Dermis microvascular lymphatic vessel endothelial cell (primary cell): ENCODE measurements at places on chromosomes 12 and 14.
A peak's percentile ranks its signal among the peaks of the same experiment; 100 is the strongest.

GRCh38 chr12:122399592-122400373 lies 22.7 kb downstream of the CLIP1 start:
- peak; percentile 73 for DNase-seq

DNA sequence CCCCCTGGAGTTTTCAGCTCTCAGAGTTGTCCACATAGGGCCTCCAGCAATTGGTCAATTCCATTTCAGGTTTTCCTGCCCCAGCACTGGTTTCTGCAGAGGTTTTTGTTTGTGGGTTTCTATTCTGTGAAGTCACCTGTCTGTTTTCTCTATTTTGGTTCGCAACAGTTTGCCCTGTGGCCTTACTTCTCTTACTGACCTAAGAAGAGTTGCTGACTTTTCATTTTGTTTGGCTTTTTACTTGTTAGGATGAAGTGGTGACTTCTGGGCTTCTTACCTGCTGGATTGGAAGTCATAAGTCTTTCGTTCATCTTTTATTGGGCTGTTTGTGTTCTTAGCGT lies 196.4 kb upstream of the PARP11 start:
- DNase-seq, result no peak

GRCh38 chr12:79624378-79624777 lies 66.4 kb downstream of the PAWR start:
- no peak for DNase-seq

DNA sequence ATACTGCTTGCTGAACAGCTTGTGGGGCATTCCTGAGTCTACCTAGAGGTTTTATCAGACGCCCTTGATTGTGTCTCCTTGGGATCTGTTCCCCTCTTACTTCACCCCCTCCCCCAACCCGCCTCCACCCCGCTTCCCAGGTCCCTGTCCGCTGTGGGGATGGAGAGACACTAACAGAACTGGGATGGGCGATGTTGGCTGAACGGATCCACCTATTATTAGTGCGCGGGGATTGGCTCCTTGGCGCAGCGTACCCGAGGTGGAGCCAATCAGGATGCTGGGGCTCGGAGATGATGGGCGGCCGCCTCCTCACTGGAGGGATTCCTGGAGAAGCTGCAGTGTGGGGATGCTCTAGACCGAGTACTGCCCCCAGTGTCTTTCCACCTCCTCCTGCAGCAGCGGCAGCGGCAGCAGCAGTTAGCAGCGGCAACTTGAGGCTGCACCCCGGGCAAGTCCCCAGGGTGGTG lies at the start of gene SYT1:
SYT1 (plus strand) TSS at position 372 of the 467 bp plus-strand sequence.
- peak; percentile 71 for DNase-seq

DNA sequence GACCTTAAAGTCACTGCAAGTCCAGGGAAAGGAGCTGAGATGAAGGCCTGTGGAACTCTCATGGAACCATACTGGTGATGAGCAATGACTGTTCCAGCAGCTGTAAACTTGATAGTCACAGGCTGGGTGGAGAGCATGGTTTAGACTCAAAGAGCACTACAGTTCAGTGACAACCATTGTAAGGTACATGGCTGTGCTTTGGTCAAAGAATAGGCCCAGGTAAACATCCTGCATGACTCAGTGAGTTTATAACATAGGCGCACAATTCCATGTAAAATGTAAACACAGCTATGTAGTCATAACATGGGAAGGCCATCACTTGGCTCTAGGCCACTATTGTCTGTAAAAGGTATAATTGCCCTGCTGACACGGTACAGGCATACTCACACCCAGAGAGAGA lies 119.3 kb upstream of the FSCB start:
- DNase-seq, result no peak
